H54 (cell line): ENCODE measurements at places on chromosomes 12 and 14.

DNA sequence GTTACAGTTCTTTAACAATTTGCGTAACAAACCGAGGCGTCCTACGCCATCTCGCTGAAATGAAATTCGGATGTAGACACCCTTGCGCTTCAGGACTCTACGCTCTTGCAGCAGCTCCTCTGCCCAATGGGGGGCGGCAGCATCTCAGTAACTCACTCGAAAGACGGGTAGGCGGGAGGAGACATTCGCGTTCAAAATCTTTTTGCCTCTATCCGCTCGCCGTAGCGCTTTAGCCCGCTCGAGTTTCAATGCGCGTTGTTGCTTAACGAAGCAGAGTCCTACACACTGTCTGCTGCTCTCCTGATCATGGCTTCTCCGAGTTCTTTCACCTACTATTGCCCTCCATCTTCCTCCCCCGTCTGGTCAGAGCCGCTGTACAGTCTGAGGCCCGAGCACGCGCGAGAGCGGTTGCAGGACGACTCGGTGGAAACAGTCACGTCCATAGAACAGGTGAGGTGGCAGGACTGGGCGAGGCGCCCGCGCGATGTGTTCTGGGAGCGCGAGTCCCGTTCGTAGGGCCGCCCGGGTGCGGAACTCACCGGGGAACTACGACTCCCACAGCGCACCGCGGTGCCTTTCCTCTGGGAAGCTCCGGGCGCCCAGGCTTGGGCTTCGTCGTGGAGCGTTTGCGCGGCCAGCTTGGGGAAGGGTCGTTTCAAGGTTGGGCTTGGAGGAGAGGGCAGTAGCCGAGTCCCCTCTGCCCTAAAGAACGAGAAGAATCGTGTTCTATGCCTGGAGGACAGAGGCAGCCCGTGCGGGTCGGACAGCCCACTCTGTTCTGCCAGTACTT is at the start of gene FNTB:
FNTB (plus strand) TSS at position 248 of the 790 bp plus-strand sequence; CDS start at position 307, 59 bp downstream.
- DNase-seq = peak; percentile 89

GRCh38 chr12:12654691-12655460 is 41.1 kb downstream of the GPR19 start:
- no peak for DNase-seq

DNA sequence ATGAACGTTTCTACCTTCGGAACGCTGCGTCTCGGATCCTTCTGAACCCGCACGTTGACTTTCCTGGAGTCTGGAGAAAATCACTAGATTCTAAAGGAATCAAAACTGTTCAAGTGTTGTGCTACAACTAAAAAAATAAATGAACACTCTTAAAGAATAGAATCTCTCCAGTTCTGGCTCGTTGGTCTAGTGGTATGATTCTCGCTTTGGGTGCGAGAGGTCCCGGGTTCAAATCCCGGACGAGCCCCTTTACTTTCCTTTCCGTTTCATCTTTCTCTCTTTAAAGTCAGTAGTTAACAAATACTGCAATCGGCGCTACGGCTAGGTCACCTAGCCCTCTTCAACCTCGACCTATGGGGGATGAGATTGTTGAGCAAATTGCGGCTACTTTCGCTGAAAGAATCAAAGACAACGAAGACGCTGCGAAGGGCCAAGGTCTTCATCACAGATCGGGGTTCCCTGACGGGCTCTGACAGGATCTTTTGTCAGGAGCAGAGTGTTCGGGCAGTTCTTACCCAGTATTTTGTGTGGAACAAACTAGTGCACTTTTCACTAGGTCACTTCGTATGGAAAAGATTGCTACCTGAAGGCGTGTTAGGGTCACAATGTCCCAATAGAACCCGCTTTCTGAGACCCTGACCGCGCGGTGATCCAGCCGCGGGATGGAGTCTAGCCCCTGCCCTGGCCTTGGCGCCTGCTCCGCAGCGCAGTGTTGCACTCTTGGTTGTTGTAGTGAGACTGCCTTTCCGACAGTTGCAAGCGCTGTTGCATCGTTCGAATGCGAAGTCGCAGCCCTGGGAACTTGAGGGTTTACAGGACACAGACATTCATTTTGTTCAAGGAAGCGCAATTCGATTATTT is 8.4 kb downstream of the OR6S1 start:
- no peak for DNase-seq

DNA sequence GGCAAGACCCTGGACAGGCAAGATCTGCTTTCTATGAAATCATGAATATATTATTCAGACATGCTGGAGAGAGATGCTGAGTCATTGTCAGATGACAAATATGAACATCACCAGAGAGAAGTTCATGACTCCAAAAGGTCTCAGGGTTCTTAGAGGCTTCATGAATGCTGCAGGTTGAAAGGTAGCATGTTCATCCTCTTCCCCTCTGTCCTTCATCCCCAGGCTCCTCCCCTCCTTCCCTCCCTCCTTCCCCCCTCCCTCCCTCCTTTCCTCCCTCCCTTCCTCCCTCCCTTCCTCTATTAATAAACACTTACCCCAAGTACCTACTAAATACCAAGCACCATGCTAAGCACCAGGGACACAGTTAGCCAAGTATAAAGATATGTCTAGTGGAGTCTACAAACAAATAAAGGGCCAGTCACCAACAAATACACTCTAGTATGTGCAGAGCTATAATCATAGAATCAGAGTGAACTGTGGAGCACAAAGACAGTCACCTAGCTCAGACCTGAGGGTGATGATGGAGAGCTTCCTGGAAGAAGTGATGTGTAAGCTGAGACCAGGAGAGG is 46.2 kb downstream of the RPH3A start:
- peak; percentile 41 for DNase-seq

DNA sequence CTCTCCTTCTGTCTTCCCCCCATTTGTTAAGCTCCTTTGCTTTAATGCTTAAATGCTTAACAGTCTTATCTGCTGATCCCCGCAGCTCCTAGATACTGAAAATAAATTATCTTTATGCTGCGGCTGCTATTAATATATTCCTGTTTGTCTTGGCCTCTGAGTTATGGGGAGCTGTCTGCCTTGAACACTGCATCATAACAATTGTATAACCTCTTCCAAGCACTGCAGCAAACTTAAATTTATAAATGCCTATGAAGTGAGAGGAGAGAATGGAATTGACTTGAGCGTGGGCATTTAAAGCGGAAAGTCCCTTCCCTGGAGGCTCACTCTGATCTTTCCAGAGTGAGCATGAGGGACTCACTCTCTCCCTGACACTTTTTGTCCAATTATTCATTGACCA is 23.1 kb upstream of the DCP1B start:
- no peak for DNase-seq

GRCh38 chr14:105477660-105478397 is 3.2 kb downstream of the CRIP2 start:
- no peak for DNase-seq

- no peak for DNase-seq
Observed at GRCh38 chr14:75417674-75418073, 10.1 kb upstream of the JDP2 start.

GRCh38 chr14:92590941-92591340 is 77.4 kb downstream of the RIN3 start:
- DNase-seq = no peak

DNA sequence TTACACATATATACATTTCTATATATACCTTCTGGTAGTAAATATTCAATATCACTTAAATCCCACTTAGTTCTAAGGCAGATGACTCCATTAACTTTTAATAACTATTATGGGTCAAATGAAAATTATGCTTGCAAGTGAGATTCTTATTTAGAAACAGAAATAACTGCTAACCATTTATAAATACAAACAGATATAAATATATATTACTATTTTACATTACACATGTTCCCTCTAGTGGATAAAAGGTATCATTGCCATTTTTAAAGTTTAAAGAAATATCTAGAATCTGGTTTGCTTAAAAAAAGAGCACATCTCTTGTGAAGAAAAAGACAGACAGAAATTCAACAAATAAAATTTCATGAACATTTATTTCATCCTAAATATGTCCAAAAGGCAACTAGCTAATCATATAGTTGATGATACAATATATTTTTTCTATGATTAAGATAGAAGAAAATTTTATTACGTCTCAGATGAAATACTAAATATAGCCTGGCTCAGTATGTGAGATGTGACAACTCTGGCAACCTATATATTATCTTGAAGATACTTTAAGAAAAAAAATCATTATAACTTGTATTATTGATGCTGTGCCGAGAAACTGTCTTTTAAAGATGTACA is 11.7 kb upstream of the RAD51AP1 start:
- no peak for DNase-seq

DNA sequence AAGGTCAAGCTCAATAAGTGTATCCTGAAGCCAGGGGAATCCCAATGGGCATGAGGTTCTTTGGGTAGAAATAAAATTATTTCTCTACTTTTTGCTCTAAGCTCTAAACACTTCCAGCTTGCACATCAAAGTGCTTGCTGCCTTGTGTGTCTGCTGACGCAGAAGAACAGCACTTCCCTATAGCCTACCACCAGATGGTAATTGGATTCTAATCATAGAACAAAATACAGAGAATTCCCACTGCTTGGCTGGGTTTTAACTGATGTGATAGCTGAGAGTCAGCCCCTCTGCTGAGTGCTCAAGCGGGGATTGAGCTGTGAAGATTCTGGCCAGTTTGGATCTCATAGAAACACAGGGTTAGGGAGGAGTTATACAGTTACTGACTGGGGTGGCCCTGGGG is 132.4 kb upstream of the GZMB start:
- DNase-seq = no peak

DNA sequence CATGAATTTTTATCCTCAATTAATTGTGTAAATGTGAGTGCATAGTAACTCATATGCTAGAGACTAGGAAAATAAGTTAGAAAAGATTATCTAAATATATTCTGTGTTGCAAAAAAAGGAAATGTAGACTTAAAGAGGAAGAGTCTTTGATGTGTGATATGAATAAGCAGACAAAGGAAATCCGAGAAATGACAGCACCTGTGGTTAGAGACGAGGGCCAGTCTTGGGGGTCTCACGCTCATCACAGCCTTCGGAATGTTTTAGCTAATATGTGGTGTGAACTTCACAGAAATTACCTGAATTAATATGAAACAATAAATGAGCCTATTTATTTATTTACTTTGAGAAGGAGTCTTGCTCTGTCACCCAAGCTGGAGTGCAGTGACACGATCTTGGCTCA is 11.6 kb downstream of the ATP6V0A2 start:
- no peak for DNase-seq

- DNase-seq = no peak
Observed at GRCh38 chr14:49868720-49869114, 16.1 kb upstream of the NEMF start.

DNA sequence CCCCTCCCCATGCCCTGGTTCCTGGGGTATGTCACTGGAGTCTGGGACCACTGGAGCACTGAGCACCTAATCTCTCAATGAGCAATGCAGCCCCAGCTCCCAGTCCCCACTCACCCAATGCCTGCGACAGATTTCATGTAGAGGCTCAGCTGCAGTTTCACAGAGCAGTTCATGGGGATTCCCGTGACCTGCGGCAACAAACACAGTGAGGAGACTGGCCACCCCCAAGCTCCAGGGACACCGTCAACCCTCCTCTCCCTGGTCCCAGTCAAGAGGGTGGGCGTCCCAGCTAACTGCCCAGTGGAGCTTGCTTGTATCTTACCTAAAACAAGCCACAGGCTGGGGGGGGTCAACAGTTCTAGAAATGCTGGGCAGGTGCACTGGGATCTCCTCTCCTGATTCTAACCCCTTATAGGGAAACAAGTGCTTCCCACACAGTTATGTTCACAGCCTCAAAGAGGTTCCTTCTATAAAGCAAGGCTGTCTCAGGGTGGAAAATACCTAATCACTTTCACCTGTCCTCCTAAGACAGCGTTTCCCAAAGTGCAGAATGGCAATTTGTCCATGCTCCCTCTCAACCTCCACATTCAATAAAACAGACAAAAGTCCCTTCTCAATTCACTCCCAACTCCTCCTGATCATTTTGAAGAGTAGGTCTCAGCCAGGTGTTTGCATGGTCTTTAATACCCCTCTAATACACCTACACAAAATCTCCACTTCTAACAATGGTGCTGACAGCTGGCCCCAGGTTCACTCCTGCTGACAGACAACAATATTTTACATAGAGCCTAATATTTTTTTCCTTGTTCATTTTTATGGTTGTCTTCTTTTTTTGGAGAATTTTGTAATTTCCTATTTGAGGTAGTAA is 68.3 kb downstream of the SCARB1 start:
- no peak for DNase-seq

- DNase-seq = no peak
Observed at GRCh38 chr12:132140501-132140900, 3.6 kb downstream of the DDX51 start.

- no peak for DNase-seq
Observed at GRCh38 chr14:34365309-34365915, 96.6 kb downstream of the SPTSSA start.

DNA sequence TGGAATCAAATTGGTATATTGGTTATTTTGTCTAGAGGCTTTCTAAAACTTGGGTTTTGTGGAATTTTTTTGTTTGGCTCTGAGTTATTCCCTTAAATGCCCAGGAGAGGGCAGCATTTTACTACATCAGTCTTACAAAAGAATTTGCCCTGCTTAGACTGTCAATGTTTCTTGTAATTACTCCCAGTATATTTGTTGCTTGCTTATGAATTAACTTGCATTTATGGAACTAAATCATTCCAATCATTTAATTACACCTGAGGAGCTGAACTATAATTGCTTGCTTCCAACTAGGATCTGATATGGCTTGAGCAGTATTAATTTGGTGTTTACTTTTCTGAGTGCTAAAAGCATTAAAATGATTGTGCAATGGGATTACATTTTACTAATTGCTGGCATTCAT is 48.7 kb downstream of the MIPOL1 start:
- DNase-seq = no peak

DNA sequence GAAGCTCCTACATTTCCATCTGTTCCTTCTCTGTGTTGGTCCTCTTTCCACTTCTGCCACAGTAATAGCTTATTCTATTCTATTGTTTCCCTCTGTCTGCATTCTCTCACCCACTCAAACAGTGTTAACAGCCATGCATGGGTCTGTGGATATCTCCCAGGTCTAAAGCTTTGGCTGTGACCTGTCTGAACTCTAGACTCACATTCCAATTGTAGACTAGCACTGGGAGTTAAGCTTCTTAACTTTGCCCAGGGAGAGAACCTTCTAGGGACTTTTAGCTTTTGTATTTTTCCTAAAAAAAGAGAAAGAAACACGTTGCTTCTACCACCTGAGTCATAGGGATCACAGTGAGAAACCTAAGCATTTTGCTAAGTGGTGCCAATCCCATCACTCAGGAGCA is 36.7 kb downstream of the PTPRR start:
- no peak for DNase-seq

- DNase-seq = no peak
Observed at GRCh38 chr14:65371784-65372183, 40.7 kb upstream of the FUT8 start.

DNA sequence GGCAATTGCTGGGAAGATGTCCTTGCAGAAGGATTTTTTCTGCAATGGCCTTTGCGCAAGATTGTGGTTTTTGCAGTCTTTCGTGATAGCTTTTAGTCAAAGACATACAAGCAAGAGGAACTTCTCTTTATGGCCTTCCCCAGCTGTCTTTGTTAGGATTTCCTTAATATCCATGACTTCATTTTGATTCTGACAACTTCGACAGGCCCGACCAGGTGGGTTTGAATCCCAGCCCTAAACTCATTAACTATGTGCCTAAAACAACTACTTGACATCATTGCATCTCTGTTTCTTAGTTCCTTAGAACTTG is 13.3 kb upstream of the VRK1 start:
- no peak for DNase-seq
